ENCODE measurements at places on chromosomes 6 and 20.

GRCh38 chr6:110325197-110325596 is 33.0 kb downstream of the METTL24 start:
- peak; percentile 59 for DNase-seq

DNA sequence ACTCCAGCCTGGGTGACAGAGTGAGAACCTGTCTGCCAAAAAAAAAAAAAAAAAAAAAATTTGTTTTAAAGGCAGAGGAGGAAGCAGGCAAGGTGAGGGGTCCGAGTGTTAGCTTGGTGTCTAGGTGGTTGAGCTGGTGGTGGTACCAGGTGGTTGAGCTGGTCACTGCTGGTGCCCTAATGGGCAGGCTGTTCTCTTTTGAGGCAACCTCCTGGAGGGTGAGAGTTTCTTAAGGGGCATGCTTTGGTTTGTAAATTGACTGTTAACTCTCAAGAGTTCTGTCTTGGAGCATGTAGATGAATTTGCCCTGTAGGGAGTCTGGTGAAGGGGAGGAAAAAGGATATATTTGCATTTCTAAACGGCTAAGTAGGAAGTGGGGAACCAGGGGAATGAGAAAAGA is 52.7 kb downstream of the BANF2 start:
- no peak for DNase-seq

GRCh38 chr6:157230910-157231309 is 92.4 kb downstream of the TMEM242 start:
- DNase-seq = no peak

DNA sequence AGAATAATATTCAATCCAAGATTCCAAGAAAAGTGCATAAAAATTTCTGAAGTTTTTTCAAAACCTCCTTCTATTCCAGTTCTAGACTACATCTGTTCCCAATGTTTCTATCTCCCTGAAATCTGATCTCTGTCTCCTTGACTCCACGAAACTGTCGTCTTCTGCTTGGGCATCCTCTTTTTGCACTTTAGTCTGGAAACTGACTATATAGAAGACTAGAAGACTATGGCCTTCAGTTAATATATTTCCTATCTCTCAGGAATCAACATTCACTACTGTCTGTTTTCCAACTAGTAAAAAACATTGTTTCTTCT is 745.4 kb upstream of the ADGRB3 start:
- no peak for DNase-seq

DNA sequence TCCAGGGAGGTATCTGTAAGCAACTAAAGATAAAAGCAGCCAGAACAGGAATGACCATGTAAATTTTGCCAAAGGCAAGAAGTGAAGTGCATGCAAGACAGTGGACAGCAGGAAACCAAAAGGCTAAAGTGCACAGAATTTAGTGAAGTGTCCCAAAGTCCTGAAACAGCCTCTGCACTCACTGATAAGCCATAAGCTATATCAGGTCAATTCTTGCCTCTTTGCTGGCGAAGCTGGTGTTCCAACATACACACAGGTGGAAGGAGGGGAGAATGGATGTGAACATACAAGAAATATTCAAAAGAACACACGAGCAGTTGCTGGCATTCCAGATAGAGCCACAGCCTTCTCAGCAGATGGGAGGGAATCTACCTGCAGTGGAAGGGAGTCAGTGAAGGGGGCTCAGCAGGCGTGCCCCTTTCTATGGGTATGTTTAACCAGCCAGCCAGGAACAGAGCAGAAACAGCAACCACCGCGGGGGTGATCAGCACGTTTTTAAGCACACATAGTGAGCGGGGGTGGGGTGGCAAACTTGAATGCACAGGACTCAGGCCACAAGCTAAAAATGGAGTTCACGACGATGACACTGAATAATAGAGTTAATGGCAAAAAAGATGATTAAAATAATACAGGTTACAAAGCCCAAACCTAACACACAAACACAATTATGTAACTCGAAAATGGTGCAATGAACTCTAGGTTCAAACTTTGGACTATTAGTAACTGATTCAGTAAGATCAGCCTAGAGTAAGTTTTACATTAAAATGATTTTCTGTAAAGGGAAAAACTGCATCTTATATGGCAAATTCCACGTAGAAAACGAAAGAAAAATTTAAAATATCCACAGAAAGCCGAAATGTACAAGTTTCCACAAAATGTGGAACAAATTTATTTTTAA is 1.2 kb downstream of the ECI2 start:
- DNase-seq = peak; percentile 11

DNA sequence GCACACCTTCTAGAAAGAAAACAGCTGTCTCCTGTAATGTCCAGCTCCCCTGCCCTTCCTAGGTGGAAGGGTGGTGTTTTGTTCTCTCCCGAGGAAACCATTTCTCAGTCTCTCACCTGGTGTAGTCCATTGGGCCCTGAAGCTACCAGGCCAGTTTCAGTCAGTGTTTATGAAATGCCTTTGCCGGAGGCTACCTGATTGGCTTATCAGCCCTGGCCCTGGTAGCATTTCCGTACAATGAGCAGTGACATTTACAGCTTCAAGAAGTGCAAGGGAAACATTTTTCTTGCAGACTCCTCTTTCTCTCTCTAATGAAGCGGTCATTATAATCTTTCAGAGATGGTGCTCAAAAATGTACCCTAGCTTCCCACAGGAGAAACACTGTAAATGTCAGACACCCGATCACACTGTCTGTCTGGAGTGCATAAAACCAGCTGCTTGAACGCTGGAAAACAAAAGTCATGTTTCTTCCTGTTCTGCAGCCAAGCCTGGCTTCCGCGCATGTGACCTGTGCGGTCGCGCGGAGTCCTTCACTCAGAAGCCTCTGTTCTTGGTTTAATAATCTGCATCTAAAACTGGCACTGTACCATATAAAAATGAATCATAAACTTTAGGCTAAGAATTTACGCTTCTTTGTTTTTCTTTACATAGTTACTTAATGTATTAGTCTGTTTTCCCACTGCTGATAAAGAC is 28.4 kb upstream of the SAYSD1 start:
- peak; percentile 5 for DNase-seq

DNA sequence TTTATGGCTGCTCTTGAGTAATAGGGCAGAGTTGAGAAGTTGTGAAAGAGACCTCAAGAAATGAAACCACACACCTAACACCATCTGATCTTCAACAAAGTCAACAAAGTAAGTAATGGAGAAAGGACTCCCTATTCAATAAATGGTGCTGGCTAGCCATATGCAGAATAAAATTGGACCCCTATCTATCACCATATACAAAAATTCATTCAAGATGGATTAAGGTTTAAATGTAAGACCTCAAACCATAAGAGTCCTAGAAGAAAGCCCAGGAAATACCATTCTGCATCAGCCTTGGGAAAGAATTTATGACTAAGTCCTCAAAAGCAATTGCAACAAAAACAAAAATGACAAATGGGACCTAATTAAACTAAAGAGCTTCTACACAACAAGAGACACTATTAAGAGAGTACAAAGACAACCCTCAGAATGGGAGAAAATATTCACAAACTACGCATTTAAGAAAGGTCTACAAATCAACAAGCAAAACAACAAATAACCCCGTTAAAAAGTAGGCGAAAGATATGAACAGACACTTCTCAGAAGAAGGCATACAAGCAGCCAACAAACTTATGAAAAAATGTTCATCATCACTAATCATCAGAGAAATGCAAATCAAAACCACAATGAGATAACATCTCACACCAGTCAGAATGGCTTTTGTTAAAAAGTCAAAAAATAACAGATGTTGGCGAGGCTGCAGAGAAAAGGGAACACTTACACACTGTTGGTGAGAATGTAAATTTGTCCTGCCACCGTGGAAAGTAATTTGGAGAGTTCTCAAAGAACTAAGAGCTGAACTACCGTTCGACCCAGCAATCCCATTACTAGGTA is 4.0 kb downstream of the MAP3K5 start:
- DNase-seq = peak; percentile 74

GRCh38 chr20:14599613-14600012 is 262.2 kb upstream of the FLRT3 start:
- no peak for DNase-seq

- no peak for DNase-seq
Measured at GRCh38 chr20:56952258-56953047, 314.0 kb downstream of the BMP7 start.

GRCh38 chr20:49846206-49846807 is 33.7 kb downstream of the SLC9A8 start:
- DNase-seq = peak; percentile 74

GRCh38 chr6:45619994-45620471 is 242.3 kb upstream of the SUPT3H start:
- no peak for DNase-seq

GRCh38 chr6:22045261-22045912 is 251.4 kb downstream of the PRL start:
- no peak for DNase-seq

DNA sequence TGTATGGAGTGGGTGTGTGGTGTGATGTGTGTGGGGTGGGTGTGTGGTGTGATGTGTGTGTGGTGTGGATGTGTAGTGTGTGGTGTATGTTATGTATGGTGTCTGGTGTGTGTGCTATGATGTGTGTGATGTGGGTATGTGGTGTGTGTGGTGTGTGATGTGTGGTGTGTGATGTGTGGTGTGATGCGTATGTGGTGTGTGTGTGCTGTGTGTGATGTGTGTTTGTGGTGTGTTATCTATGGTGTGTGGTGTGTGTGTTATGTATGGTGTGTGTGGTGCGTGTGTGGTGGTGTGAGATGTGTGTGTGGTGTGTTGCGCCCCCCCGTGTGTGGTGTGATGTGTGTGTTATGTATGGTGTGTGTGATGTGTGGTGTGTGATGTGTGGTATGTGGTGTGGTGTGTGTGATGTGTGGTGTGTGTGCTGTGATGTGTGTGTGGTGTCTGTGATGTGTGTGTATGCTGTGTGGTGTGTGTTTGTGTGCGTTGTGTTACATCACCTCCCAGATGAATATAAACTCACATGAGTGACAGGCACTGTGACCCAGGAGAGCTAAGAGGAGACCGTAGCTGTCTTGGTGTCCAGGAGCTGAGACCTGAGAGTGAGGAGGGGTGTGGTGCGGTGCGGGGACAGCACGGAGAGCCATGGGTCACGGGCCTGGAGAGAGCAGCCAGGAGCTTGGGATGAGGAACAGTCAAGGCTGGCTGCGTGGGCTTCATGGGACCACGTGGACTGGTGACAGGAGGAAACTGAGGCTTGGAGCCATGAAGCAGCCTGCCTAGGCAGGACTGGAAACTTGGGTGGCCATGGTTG is 8.8 kb downstream of the DLGAP4 start:
- DNase-seq = no peak

- DNase-seq = no peak
Measured at GRCh38 chr6:111277819-111278218, 190.5 kb downstream of the SLC16A10 start.

DNA sequence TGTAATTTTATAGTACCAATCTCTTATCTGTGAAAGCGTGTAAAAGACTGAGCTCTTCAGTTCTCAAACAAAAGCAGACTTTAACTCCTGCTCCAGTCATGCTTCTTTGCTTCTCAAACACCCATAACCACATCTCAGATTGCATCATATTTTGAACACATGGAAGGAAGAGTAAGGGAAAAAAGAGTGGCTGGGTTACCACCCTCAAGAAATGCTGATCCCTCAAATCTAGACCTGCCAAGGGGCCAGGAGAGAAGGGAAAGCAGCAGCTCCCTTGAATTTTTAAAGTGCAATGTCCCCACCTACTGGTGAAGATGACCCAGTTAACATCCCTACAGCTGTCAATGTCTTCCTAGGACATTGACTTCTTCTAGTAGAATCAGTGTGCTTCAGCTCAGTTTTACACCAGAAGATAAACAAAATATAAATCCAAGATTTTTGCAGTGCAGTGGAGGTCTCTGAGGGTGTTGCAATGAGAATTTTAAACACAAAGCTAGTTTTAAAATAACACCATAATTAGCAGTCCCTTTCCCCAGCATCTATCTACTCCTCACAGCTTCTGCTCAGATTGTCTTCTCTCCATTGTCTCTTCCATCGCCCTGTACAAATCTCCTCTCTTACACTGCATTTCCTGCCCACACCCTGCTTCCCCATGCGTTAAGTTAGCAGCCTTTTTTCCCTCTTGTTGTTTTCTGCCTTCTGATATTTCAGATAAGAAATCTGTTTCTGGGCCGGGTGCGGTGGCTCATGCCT is 22.6 kb upstream of the HLA-DQB2 start:
- DNase-seq = peak; percentile 63

GRCh38 chr6:56291302-56291917 is 44.0 kb upstream of the COL21A1 start:
- peak; percentile 55 for DNase-seq

Measured in fibroblast of the aortic adventitia (primary cell).